ENCODE measurements at places on chromosomes 12 and 14. TPM values are rescaled to one million over a fixed set of nuclear protein-coding genes. Genes with fewer than 3 reads are reported as not detected.

The TECPR2 gene
- total RNA-seq: 7.0 TPM

The C12orf50 gene
- not detected for total RNA-seq

The C14orf119 gene
- total RNA-seq: 102 TPM

The PTGER2 gene
- total RNA-seq: 3.8 TPM

The KCNC2 gene
- not detected for total RNA-seq

The ABCC9 gene
- not detected for total RNA-seq

The FANCM gene
- 7.0 TPM for total RNA-seq

The CRIP1 gene
- 1,923 TPM for total RNA-seq

The PLEKHG3 gene
- total RNA-seq: 31.7 TPM

The TEAD4 gene
- 45.7 TPM for total RNA-seq

The STON2 gene
- total RNA-seq: 1.1 TPM

The TAMALIN gene
- total RNA-seq: 0.65 TPM

The NUP37 gene
- 81.9 TPM for total RNA-seq

The FGF23 gene
- total RNA-seq: not detected

The CLEC9A gene
- not detected for total RNA-seq

The TCL1B gene
- not detected for total RNA-seq

The SPPL3 gene
- 29.5 TPM for total RNA-seq

The PTCSC3 gene
- total RNA-seq: not detected

The KRT2 gene
- total RNA-seq: not detected

The KRT3 gene
- 0.08 TPM for total RNA-seq

The ADAMTS20 gene
- total RNA-seq: not detected

The CNIH1 gene
- 262 TPM for total RNA-seq

The SLC25A29 gene
- total RNA-seq: 8.9 TPM

The TAS2R50 gene
- total RNA-seq: not detected

The ITGA7 gene
- 1.6 TPM for total RNA-seq

The DBX2 gene
- total RNA-seq: not detected

The IFI27 gene
- 2.4 TPM for total RNA-seq

The JAG2 gene
- 25.3 TPM for total RNA-seq

The MYH6 gene
- total RNA-seq: 0.03 TPM

The NUAK1 gene
- total RNA-seq: 7.5 TPM

The GPD1 gene
- total RNA-seq: 0.17 TPM

The SFSWAP gene
- total RNA-seq: 28.6 TPM

The TOMM20L gene
- total RNA-seq: not detected

The PIK3C2G gene
- not detected for total RNA-seq

The GZMH gene
- not detected for total RNA-seq

The CCDC175 gene
- not detected for total RNA-seq

The CHGA gene
- 1.5 TPM for total RNA-seq

The SLC17A8 gene
- total RNA-seq: not detected

The GDF3 gene
- total RNA-seq: not detected

The KRT4 gene
- 3.9 TPM for total RNA-seq

The C12orf42 gene
- not detected for total RNA-seq

The KRT77 gene
- not detected for total RNA-seq

The HNRNPA1 gene
- 1,585 TPM for total RNA-seq

The CDKL1 gene
- total RNA-seq: 12.3 TPM

The ERP27 gene
- total RNA-seq: not detected

The HOXC12 gene
- not detected for total RNA-seq

The MYO1H gene
- total RNA-seq: not detected

The SYNDIG1L gene
- total RNA-seq: not detected

The PAH gene
- not detected for total RNA-seq

The STAT6 gene
- total RNA-seq: 44.9 TPM

The OLR1 gene
- total RNA-seq: 1.3 TPM

The TROAP gene
- 84.4 TPM for total RNA-seq

All from A549 treated with GW870086 at 1 μM for 4 hours (cell line).